ENCODE measurements at places on chromosomes 7 and 10. TPM values are rescaled to one million over a fixed set of nuclear protein-coding genes. Genes with fewer than 3 reads are reported as not detected.

DPCD gene
- 27.6 TPM for total RNA-seq

ADGRA1 gene
- total RNA-seq: 0.05 TPM

SPDYE2 gene
- not detected for total RNA-seq

CFTR gene
- total RNA-seq: 0.31 TPM

SUN1 gene
- total RNA-seq: 244 TPM

CHN2 gene
- total RNA-seq: 0.15 TPM

GRCh38 chr10:35959252-35959651 lies 317.2 kb upstream of the FZD8 start:
- no peak for DNase-seq

GRCh38 chr7:30321089-30321881 lies 36.9 kb downstream of the ZNRF2 start:
- no peak for DNase-seq

- DNase-seq: no peak
Observed at GRCh38 chr7:113405296-113406056, 287.1 kb upstream of the SMIM30 start.

Data from Panc1 (cell line).